ENCODE measurements at places on chromosomes 13 and 19.

- DNase-seq, result no peak
Observed at GRCh38 chr13:112874751-112875300, 94.2 kb upstream of the MCF2L start.

DNA sequence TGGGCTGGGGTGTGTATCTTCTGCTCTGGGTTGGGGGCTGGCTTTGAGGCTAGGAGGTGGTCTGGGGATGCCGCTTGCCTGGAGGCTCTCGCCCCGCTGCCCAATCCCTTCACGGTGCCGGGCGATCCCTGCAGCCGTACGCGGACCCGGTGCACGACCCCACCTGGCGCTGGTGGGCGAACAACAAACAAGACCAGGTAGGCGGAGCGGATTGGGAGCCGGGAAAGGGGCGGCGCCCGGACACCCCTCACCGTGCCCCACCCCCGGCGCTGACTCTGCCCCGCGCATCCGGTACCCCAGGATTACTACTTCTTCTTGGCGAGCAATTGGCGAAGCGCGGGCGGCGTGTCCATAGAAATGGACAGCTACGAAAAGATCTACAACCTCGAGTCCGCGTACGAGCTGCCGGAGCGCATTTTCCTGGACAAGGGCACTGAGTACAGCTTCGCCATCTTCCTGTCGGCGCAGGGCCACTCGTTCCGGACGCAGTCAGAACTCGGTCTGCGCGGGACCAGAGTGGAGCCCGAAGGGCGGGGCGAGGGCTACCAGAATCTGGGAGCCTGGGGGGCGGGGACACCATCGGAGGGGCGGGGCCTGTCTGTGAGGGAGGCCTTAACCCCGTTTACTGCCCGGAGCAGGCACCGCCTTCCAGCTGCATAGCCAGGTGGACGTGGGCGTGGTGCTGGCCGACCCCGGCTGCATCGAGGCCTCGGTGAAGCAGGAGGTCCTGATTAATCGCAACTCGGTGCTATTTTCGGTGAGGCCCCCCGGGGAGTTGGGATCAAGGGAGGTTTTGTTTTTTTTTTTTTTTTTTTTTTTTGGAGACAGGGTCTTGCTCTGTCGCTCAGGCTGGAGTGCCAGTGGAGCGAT lies 12.1 kb upstream of the PSMD8 start:
- peak; percentile 55 for DNase-seq

- DNase-seq, result no peak
Observed at GRCh38 chr13:32310134-32310706, 4.9 kb downstream of the ZAR1L start.

- no peak for DNase-seq
Observed at GRCh38 chr13:112058519-112058873, 8.5 kb upstream of the SOX1 start.

DNA sequence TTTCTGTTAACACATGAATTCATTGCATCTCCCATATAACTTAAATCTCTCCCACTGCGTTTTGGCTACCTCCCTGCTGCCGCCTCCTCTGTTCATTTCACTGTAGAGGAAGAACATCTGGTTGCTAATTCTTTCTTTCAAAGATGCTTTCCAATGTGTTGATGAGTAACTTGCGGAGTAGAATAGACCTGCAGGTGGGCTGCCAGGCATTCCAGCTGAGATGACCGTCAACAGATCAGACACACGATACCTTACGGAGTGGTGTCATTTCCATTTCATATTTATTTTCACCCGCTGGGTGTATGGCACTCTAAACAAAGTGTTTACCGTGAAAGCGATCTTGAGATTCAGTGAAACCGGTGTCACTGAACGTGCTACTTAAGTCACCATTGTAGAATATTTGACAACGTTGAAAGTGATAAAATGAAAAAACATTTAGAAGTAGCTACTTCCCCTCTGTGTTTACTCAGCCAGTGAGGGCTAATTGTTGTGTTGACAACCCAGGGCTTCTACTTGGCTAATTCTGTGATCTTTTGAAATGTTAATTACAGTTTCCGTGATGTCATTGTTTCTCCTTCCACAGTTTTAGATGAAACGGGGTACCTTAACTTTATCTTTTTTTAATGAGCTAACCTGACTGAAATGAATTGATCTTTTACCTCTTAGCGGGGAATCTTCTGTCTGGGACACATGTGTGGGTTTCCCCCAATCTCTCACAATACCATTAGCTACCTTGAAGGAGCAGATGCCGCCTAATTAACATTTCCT lies 228.5 kb upstream of the ARGLU1 start:
- no peak for DNase-seq

DNA sequence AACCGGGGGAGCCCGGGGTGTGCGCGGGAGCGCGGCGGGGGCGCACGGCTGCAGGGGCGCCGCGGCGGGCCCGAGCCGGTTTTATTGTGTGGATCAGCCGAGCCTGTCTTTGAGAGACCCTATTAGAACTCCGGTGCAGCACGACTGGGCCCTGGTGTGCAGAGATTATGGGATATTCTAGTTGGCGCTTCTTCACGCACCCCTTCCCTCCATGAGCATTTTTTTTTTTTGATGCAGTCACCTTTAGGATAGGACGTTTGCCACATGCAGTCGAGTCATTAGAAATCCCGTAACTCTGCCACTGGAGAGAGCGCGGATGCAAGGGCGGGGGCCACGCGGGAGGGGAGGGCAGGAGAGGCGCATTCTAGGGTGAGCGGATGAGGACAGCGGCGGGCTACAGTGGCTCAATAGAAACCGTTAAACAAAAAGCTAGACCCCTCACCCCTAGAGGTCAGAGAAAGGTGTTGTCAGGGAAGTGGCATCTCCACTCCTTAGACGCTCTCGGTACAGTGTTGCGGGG lies 3.7 kb downstream of the FGF9 start:
- no peak for DNase-seq

DNA sequence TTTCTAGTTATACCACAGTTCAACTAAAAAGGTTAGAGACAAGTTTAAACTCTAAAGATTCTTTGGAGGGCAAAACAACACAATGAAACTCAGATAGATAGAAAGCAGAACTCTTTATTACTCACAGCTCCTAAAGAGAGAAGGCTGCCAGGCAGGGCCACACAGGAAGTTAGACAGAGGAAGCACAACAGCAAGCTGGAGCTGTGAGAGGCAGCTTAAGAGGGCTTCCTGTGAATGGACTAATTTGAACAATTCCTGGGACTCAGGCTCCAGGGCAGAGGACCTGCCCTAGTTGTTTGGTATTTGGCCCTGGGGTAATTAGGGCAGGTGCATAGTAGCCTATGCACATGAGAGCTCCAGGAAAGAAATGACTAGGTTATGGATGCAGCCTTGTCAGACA lies 803.6 kb downstream of the DIAPH3 start:
- no peak for DNase-seq

GRCh38 chr13:111844682-111845081 lies 222.3 kb upstream of the SOX1 start:
- no peak for DNase-seq

GRCh38 chr19:39083599-39083982 lies 577 bp upstream of the ACP7 start:
- DNase-seq, result no peak

DNA sequence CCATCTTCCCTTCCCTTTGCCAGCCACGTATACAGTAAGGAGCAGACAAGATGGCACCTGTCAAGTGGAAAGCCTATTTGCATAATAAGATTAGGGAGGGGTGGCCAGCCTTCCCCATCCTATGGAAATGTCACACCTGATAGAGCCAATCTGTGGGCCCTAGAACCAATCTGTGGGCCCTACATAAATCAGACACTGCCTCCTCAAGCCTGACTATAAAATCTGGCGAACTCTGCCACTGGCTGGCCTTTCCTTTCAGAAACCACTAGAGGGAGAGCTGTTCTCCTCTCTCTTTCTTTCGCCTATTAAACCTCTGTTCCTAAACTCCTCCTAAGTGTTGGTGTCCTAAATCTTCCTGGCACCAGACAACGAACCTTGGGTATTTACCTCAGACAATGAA lies 231.5 kb upstream of the KLHL1 start:
- no peak for DNase-seq

- DNase-seq, result no peak
Observed at GRCh38 chr19:12721656-12722565, 1.8 kb downstream of the TNPO2 start.

- no peak for DNase-seq
Observed at GRCh38 chr19:46574533-46574932, 26.6 kb upstream of the CALM3 start.

DNA sequence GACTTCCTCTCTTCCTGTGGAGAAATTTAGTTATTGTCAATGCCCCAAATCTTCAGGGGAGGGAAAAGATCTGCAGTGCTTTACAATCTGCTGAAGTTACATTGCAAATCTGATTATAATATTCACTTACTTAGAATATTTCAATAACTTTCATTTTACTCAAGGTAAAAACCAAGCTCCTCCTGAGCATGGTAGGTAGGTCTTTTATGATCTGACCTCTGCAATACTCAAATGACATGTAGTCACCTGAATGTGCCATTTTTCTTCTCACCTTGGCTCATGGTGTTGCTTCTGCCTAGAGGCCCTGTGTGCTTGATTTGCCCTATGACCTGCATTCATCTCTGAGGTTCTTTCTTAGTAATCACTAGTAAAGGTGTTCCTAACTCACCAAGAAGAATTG lies 331.4 kb downstream of the HS6ST3 start:
- DNase-seq, result no peak

DNA sequence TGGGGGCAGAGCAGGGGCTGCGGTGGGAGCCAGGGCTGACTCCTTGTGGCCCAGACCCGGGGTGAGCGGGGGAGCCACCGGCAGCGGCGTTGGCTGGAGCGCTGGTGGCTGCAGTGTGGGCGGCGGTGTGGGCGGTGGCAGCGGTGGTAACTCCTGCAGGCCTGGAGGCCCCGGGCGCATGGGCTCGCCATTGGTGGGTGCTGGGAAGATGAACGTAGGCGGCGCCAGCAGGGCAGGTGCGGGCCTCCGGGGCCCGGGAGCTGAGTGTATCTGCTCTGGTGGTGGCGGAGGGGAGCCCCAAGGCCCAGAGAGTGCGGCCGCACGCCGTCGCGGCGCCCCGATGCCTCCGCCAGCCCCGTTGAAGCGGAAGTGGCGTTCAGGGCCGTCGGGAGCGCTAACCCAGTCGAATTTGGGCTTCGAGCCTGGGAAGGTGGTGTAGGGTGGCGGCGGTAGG lies 2.0 kb downstream of the GGN start:
- DNase-seq, result no peak

DNA sequence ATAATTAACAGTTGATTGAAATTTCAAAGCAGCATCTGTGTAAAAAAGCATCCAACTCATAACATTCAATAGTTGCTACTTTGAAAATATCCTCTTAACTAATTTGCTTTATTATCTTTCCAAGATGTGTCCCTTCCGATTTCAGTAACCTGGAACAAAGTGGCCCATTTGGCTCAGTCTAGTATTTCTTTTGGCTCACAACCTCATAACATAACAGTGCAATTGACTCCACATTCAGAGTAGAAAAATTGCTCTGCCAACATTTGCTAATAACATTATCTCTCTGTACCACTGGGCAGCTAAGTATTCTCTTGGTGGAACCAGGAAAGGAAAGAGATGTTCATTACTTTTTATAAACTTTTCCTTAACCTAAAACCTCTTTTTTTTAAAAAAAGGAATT lies 571.1 kb upstream of the ARGLU1 start:
- DNase-seq, result no peak

DNA sequence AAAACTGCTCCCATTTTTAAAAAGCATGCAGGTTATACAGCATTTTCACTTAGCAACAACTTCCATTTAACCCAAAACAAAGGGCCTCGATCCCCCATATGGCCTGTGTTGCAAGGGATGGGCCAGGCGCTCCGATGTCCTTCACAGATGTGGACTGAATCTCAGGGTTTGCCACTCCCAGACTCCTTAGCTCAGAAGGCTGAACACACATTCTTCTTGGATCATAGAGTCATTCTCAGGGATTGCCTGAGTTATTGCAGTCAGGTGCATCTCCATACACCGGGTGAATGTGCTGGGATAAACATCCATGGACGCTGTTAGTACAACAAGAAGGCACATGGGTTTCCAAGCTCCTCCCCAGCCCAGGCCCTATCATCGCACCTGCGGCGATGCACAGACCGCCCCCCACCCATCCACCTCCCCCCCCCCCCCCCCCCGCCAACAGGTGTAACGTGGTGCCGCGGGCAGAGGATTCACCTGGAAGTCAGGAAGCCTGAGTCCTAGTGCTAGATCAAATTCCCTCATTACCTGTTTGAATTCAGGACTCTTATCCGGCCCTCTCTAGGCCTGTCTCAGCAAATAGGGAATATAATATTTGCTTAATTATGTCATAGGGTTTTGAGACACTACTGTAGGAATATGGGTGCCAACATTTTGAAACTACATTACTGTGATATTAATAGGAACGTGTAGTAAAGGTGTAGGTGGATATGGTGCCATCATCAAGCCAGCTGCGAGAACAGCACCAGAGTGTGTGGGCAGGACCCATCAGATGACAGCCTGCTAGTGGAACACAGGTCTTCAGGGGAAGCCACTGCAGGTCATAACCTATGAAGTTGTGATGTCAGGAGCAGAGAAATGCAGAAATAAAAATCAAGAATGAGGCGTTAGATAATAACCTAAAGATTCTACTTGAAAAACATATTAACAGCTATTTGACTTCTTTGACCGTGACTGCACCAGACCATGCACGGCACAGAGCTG lies 110.9 kb downstream of the SACS start:
- no peak for DNase-seq

GRCh38 chr13:113226873-113227450 lies 17.5 kb downstream of the CUL4A start:
- DNase-seq, result no peak

DNA sequence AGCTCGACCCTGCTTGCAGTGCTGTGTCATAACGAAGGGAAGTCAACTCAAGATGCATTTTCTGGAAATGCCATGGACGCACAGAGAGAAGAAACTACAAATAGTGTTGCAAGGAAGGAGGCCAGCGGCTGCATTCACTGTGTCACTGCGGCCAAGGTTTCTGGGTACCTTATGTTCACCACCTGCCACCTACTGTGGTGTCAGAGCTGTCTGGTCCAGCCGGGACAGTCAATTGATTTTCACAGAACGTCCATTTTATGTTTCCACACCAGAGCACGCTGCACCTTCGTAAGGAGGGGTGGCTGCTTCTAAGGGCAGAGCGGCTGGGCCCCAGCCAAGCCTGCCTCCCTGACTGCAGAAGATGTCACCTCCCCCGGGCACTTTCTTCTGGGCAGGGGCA lies 17.7 kb downstream of the TSHZ3 start:
- DNase-seq, result no peak

DNA sequence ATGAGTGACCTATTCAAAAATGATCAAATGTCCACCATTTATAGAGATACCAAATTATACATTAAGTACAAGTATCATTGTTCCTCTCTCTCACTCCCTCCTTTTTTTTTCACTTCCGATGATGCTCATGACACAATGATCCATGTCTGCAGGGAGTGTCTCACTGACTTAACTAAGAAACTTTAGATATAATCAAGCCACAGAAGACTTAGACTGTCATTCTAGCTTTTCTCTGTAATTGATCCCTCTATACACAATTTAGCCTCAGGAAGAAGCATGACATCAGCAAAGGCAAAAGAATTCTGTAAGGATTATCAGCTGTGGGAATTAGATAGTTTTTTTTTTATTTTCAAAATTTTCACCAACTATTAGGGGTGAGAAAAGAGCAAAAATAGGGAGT lies 734.9 kb upstream of the PCDH9 start:
- no peak for DNase-seq

DNA sequence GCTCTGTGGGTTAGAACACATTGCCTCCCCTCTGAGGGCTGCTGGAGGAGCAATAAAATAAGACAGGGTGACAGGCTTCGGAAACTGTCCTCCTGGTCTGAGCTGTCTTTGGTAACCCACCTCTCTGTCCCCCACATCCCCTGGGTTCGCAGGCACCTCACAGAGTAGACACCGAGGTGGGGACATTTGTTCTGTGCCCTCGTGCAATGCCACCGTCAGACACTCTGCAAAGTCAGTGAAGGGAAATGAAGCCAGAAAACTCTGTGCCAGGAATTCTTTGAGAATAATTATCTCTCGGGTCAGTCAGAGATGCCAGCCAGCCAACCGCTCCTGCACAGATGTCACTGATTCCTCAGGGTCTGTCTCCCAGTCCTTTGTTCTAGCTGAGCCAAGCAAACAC lies 493.6 kb downstream of the FOXO1 start:
- no peak for DNase-seq

All from stimulated activated CD4-positive, alpha-beta T cell treated with anti-CD3 and anti-CD28 coated beads, Interleukin-1b, Interleukin-23, amount 100 ng/mL, for 1 hour (primary cell).